GDM1 (cell line): ENCODE measurements at places on chromosomes 16 and 17.

GRCh38 chr17:71656964-71657858 lies 463.6 kb upstream of the SOX9 start:
- DNase-seq, result no peak

DNA sequence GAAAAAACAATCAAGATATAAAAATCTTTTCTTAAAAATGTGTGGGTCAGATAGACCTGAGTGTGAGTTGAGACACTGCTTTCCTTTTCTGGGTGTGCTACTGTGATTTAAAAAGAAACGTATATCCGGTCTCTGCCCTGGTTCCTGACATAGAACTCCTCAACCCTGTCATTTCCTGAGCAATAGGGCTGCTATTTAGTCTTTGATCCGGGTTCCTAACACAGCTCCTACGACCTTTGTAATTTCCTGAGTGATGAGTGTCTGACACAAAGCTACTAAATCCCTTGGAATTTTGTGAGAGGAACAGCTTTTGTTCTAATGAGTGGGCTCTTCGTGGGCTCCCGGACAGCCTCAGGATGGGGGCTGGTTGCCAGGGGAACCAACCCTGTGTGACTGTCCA lies 93.9 kb upstream of the FA2H start:
- no peak for DNase-seq

GRCh38 chr16:55846598-55847346 lies 13.9 kb upstream of the CES1 start:
- no peak for DNase-seq

DNA sequence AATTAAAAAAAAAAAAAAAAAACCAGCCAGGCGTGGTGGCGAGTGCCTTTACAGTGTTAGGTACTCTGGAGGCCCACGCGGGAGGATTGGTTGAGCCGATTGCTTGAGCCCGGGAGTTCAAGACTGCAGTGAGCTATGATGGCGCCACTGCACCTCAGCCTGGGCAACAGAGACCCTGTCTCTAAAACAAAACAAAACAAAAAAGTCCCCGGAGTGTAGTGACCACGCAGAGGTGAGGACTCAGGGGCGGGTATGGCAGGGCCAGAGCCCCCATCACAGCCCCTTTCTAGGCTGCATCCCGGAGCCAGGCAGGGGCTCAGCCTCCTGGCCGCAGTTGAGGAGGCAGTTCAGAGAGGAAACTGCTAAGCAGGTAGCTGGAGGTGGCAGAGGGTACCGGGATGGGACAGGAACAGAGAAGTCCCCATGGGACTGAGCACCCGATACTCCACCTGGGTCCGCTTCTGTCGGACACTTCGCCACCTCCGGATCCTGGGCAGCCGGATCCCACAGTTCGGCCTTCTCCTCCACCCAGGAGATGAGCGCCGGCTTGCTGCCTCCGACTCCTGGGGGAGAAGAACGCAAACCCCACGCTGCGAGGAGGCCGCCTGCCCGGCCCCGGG lies 800 bp downstream of the ZNF747 start:
- DNase-seq, result no peak

DNA sequence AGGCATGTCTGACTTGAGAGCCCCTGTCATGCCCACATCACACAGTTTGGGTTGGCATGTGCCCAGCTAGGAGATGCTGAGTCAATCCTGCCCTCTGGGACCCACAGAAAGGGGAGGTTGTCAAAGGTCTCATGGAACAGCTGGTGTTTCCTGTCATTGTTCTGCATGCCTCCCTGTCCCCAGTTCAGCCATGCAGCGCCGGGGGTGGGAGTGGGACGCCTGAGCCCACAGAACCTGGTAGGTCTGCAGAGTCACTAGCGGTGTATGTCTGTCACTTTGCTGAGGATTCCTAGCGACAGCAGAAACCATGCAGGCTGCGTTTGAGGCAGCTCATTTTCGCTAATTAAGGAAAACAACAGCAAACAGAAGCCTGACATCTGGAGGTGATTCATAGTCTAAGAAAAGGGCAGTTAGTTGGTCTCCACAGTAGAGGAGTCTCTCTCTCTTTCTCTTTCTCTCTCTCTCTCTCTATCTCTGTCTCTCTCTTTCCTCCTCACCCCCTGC lies 19.6 kb upstream of the CCL1 start:
- peak; percentile 67 for DNase-seq

DNA sequence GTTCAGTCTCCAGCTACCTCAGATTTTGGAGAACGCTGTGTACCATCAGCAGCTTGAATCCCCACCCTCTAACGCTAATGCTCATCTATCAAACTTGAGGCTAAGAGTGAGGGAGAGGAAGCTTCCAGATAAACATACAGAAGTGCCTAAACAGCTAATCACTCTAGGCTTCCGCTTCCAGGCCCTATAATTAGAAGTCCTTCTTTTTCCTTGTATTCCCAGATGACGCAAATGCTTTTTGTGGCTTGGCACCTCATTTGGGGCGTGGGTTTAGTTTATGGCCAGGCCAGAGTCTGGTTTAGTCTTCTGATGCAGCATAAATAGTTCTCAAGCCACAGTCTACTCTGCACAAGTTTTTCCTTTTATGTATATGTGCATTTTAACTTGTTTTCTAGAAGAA lies 263.4 kb downstream of the BCAS3 start:
- no peak for DNase-seq

DNA sequence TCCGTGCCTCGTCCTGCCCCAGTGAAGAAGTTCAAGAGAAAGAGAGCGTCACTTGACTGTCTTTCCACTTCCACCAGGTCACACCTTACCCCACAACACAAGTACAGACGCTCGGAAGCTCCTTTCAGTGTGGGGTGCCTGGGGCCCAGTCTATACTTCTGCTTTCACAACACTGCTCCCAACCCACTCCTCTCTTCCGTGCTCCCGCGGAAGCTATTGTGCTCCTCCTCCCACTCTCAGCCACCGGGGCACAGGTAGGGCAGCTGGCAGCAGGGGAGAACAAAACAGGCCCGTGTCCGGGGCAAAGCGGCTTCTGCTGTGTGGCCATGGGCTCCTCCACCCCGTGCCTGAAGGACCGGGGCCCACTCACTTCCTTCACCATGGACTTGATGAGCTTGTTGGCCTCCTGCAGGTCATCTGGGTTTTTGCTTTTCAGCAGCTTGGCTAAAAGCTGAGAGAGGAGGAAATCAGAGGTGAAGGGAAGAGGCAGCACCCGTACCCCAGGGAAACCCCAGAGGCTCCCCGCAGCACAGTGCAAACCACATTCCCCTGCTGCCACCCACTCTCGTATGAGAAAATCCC lies 18.9 kb downstream of the GGA3 start:
- DNase-seq, result no peak

GRCh38 chr16:53904533-53904932 lies 200.6 kb downstream of the FTO start:
- no peak for DNase-seq

DNA sequence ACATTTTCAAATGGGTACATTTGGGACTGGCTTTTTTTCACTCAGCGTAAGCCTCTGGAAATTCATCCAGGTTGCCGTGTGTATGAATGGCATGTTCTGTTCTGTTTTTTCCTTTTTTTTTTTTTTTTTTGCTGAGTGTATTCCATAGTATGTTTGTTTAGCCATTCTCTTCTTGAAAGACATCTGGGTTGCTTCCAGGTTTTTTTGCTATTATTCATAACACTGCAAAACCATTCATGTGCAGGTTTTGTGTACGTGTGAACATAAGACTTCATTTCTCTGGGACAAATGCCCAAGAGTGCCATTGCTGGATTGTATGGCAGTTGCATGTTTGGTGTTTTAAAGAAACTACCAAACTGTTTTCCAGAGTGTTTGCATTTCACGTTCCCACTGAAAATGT lies 335.9 kb upstream of the TNRC6C start:
- no peak for DNase-seq

GRCh38 chr16:85166699-85167588 lies 54.7 kb upstream of the CIBAR2 start:
- DNase-seq, result no peak

DNA sequence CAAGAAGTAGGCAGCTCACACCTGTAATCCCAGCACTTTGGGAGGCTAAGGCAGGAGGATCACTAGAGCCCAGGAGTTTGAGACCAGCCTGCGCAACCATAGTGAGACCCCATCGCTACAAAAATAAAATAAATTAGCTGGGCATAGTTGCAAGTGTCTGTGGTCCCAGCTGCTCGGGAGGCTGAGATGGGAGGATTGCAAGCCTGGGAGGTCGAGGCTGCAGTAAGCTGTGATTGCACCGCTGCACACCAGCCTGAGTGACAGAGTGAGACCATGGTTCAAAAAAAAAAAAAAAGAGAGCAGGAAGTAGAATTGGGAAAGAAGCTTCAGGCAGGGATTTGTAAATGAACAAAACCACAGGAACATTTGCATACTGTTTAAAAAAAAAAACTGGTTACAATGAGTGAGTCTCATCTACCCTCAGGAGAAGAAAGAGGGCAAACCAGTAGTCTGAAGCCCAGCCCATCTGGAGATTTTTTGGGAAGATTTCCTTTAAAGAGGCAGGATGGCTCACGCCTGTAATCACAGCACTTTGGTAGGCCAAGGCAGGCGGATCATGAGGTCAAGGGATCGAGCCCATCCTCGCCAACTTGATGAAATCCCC lies 7.9 kb downstream of the MPV17L start:
- DNase-seq, result no peak

DNA sequence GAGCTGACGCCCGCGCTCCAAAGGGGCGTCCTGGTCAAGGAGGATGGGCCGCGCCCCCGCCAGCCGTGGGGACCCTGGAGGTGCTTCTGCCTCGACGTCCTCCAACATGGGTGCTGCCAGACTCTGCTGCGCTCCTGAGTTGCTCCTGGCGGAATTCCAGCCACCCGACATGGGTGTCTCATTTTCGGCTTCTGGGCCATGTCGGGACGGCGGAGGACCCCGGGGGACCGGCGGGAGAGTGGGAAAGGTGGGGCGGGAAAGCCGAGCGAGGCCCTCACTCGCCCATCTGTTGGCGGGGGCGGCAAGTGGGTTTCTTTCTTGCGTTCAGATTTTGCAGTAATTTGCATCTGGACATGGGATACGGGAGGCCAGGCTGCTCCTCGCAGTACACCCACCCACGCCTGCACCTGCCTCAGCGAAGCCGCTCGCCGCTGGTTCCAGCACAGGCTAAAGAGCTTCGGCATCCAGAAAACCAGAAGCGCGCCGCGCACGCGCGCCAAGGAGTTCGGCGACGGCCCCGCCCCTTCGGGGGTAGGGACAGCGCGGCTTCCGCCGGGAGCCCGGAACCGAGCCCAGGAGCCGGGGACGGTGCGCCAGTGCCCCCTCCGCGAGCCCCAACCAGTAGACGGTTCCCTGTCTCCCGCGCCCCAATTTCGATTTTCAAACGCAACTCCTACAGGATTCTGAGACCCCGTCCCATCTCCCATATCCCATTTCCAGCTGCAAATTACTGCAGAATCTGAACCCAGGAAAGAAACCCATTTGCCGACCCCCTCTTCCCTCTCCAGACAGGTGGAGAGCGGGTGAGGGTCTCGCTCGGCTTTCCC lies at the start of gene ARMC7:
TSS of gene ARMC7 (plus strand) at position 563 of the 827 bp plus-strand sequence. CDS start 320 bp downstream, outside the sequence.
- DNase-seq, result peak; percentile 71

GRCh38 chr17:18257982-18258355 lies 569 bp downstream of the FLII start:
- no peak for DNase-seq

- DNase-seq, result no peak
Observed at GRCh38 chr17:47813077-47813476, 8.5 kb downstream of the OSBPL7 start.

DNA sequence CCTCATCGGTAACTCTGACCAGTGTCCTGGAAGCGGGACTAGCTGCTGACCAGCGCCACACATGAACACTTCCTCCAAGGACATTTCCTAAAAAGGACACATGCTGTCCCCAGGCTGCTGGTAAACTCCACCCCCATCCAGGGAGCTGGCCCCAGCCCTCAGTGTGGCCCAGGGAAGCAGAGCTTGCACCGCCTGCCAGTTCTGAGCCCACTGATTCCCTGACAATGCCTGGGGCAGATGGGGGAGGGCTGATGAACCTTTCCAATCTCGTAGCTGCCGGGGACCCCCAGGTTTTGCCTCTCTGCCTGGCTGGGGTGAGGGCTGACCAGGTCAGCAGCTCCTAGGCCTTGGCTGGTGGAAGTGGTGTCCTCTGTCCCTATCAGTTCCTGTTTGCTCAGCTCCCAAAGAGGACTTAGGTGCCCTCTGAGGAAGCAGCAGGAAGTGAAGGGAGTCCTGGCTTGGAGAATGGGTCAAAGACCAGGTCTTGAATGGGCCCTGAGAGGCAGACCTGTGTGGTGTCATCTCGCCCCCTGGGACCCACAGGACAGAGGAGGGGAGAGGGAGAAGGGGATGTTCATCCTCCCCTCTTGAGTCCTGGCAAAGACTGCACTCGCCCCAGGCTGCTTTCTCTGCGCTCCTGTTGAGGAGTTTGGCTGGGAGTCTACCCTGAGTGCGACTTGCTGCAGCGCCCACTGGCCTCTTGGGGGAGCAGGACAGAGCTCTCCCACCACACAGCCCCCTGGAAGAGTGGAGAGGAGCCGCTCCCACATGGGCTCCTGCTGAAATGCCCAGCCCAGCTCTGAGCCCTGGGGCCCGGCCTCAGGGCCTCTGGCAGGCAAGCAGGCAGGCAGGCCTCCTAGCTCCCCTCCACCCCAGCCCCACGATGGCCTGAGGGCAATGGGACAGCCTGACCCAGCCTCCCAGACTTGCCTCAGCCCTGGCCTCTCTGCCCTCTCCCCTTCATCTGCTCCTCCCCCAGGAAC lies 16.8 kb downstream of the PDK2 start:
- DNase-seq, result no peak

DNA sequence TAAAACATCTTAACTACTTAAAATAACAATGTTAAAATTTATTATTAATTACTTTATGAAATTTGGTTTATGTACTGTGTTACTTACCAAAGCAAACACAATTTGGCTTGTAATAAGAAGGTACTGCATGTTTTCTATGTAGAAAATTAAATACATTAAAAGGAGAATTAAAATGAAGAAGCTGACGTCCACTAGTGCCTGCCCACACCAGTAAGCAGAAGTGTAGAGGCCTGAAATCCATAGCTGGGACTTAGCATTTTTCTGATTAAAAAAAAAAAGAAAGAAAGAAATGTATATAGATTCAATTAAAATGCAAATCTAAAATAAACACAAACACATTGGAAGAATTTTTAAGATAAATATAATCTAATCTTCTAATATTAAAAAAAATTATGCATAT lies 35.8 kb upstream of the ABCA9 start:
- no peak for DNase-seq

GRCh38 chr16:3810198-3810664 lies 70.3 kb downstream of the CREBBP start:
- no peak for DNase-seq

DNA sequence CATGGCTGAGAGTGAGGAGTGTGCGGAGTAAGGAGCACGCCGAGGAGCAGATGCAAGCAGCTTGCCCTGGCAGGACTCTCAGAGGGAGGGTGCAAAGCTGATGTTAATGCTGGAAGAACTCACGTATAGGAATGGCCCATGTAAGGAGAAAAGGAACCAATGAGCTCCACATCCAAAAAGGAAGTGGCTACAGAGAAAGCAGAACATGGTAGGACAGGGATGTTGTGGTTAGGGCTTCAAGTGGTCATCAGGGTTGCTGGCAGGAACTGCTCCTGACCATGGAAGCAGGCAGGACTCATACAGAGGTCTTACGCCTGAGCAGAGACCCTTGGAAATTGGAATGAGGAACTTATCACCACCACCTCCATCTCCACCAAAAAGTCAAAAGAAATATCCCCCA lies 5.2 kb downstream of the MYO1D start:
- peak; percentile 15 for DNase-seq

- no peak for DNase-seq
Observed at GRCh38 chr16:87334651-87335624, 17.7 kb upstream of the C16orf95 start.

- DNase-seq, result no peak
Observed at GRCh38 chr17:40901981-40902474, 17.0 kb upstream of the KRT20 start.
